ENCODE measurements at places on chromosomes 3 and 15.

DNA sequence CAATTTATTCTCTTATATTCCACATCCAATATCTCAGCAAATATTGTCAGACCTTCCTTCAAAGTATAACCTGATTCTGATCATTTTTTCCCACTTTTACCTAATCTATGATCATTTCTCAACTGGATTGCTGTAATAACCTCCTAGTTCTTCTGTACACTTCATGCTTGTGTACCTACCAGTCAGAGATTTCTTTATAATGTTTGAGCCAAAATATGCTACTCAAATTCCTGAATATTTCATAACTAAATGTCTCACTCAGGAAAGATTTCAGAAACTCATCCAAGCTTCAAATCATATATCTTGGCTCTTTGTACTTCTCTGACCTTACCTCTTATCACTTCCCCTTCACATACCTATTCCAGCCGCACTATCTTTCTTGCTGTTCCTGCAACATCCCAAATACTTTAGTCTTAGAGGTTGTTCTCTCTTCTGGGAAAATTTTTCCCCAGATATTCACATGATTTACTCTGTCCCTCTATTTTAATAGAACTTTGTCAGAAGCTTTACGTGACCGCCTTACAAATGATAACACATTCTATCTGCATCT lies 20.0 kb downstream of the BCHE start:
- DNase-seq: no peak

GRCh38 chr3:65026151-65026550 lies 338.4 kb upstream of the ADAMTS9 start:
- DNase-seq: no peak

GRCh38 chr3:197807969-197808587 lies 17.0 kb downstream of the LRCH3 start:
- DNase-seq: no peak

DNA sequence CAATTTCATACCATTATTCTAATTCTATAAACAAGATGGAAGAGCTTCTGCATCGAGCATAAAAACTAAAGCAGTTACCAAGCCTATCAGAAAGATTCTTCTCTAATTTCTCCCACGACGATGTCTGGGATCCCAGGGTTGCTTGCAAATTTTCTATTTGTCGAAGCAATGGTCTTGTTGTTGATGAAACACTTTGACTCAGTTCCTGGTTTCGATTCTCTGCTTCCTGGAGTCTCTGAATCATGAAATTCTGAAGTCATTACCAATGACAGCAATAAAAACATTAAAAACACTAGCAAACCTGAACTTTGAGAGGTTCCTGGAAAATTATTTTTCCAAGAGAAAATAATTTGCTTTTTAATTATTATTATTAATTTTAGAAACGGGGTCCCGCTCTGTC lies 18.7 kb downstream of the TMF1 start:
- DNase-seq: no peak

GRCh38 chr3:126935756-126936509 lies 47.0 kb upstream of the PLXNA1 start:
- DNase-seq: no peak

DNA sequence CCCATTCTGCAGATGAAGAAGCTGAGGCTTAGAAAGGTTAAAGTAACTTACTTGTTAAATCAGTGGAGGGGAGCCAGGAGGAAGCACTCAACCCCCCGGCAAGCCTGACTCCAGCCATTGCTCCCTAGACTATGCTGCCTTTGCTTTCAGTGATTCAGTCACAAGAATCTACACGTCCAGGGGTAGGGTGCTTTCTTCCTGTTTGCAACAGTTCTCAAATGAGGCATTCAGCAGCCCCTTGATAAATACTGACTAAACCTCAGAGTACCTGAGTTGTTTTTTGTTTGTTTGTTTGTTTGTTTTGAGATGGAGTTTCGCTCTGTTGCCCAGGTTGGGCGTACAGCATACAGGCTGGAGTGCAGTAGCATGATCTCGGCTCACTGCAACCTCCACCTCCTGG lies 28.6 kb downstream of the MAGEF1 start:
- DNase-seq: no peak

DNA sequence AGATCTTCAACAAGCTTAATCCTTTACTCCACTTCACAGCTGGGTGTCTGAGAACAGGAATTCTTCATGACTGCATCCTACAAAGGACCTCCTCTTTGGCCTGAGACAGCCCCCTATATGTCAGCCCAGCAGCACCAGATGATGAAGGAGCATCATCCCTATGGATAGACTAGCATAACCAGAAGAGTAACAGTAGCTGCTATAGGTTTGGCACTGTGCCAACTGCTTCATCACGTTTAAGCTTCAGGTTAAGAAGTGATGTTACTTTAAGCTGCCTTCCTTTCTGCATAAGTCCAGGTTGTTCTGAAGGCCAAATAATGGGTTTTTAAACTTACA lies 50.6 kb downstream of the CMSS1 start:
- no peak for DNase-seq

GRCh38 chr15:90531147-90531546 lies 1.4 kb downstream of the CRTC3 start:
- DNase-seq: no peak

GRCh38 chr3:133892541-133893231 lies 3.0 kb downstream of the RAB6B start:
- no peak for DNase-seq

GRCh38 chr3:25532431-25533162 lies 104.5 kb downstream of the RARB start:
- no peak for DNase-seq

DNA sequence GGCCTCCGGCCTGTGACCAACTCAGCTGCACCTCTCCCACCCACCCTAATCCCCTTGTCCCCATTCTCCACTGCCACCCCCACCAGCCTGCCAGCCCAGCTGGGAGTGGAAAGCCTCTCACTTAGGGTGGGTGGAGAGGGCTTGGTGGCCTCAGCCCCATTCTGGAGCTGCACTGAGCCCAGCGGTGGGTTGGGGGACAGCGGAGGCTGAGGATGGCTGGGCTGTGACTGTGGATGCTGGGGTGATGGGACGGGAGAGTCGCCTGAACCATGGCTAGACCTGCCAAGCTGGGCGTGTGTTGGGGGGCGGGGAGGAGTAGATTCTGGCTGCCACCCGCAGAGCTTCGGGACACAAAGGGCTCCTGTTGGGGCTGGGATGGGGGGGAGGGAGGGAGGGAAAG lies 1.8 kb downstream of the CLCN2 start:
- DNase-seq: no peak

DNA sequence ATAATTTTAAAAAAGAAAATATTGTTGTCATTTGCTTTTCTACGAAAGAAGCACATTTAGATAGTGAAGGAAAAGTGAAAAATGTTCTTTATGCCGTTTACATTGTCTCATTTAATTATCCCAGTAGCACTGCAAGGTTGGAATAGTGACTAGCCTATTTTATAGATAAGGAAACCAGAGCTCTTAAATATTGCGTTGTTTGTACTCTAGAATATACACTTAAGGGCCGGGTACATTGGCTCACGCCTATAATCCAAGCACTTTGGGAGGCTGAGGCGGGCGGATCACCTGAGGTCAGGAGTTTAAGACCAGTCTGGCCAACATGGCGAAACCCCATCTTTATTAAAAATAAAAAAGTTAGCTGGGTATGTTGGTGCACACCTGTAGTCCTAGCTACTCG lies 127.5 kb downstream of the FNDC3B start:
- no peak for DNase-seq

DNA sequence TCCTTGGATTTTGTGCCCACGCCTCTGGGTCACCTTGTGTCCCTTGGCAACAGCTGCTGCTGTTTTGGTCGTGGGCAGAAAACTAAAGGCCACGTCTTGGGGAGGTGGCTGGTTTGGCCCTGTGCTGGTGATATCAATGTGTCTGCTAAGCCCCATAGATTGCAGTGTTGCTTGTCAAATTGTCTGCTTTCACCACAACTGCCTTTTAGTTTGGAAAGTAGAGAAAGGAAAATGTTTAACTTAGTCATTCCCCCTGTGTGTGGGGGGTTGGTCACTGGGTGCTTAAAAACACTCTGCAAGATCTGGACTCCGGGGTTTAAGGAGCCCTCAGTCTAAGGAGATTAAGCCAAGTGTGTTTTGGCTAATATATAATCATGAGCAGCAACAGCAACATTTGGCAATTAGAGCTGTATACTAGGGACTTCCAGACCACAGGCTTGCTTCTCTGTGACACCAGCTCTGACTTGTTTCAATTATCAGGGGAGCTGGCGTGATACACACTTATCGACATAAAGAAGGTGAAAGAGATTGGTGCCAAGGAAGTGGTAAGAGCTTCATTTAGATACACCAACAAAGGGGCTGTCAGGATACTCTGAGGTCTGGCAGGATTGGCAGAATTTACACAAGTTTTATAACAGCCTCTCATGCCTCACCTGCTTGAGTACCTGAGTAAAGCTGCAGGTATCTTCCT lies 3.5 kb downstream of the SMAD3 start:
- no peak for DNase-seq

DNA sequence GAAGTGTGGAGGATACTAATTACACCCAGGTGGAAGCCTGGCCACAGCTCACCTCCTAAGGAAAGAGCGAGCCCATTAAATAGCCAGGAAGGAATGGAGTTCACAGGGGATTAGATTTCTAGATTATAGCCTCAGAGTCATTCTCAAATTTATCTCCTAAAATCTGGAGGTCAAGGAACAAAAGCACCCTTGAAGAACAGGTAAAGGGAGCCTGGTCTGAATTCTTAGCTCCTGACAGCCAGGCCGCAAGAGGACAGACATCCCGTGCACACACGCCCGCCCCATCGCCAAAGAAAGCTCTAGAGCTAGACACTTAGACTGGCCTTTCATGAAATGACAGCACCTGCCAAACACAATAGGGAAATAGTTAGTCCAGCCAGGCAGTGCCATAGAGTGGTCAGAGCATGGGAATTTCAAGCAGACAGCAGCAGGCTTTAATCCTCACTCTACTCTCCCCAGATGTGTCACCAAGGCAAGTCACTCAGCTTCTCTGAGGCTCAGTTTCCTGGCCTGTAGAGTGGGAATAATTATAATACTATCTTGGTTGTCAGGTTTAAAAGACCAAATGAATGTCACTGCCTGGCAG lies 59.2 kb downstream of the LIPC start:
- DNase-seq: no peak

GRCh38 chr3:73787620-73788019 lies 162.9 kb upstream of the PDZRN3 start:
- DNase-seq: no peak

GRCh38 chr3:4322635-4323034 lies 19.5 kb downstream of the SETMAR start:
- DNase-seq: no peak

- no peak for DNase-seq
Measured at GRCh38 chr15:88907111-88907510, 6.1 kb downstream of the MFGE8 start.

DNA sequence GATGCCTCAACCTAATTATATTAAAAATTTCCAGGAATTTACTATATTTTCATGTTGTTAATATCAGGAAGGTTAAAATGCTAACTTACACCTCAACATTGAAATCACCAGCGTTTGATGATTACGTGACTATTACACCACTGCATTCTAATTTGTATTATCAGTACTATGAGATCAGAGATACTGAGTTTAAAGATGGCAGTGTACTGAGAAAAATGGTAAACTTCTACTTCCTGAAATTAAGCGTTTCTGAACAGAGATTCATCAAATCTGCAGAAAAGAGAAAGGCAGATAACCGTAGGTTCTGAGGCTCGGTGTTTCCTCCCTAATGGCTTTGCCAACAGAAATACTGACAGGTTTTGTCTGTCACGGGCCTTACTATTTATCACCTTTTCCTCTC lies 69.9 kb downstream of the CRTC3 start:
- DNase-seq: no peak

DNA sequence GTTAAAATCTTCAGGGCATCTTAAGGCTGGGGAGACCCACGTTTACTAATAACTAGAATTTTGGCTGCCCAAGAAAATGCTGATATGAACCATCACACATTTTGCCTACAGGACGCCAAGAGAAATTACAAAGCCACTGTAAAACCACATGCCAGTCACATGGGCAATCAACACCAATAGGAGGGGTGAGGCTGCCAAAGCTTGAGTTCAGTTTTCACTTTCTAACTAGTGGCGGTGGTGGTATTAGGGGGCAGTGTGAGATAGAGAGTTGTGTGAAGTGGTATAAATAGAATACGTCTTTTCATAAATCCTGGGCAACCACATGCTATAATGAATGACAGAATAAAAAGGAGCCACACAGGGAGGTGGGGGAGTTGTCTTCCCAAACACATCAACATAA lies 147.3 kb downstream of the WNT5A start:
- DNase-seq: no peak

GRCh38 chr15:72936237-72936636 lies 116.0 kb upstream of the NEO1 start:
- no peak for DNase-seq

- DNase-seq: no peak
Measured at GRCh38 chr15:53872410-53872809, 105.8 kb upstream of the UNC13C start.

DNA sequence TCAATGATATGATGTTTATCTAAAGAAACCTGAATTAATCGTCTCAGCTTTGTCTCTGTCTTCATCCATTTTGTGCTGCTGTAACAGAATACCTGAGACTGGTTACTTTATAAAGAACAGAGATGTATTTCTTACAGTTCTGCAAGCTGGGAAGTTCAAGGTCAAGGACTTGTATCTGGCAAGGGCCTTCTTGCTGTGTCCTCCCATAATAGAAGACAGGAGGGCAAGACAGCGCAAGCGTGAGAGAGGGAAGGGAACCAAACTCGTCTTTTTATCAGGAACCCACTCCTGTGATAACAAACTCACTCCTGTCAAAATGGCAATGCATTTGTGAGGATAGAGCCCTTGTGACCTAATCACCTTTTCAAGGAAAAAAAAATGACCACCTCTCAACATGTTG lies 131.5 kb downstream of the GHSR start:
- no peak for DNase-seq

DNA sequence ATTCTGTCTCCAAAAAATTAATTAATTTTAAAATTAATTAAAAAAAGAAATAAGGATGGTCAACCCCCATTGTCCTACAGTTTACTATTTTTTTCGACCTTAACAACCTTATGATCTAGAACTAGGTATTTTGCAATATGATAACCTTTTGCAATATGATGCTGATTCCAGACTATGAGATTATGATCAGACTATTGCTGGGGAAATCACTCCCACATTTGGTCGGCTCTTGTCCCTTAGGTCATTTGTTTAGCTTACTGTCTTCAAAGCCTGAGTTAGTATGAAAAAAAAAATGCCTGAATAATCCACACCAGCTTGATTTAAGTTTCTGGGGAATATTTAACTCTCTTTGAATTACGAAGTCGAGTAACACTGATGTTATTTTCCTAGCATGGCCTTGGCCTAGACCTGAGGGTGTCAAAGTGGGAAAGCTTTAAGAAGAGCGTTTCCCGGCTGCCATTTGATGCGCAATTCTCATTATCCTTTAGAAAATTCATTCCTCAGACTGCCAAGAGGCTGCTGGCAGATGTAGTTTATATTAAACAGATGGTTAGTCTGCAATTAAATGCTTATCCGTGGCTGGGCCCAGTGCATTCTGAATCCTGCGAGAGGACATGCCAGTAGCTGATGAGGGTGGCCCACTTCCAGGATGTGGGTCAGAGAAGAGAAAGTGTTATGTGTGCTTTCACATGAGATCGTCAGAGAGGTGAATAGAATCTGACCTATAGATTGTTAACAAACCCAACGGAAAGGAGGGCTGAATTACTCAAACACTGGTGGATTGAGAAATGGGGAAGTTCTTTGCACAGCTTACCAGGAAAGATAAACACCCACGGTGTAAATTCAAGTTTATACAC lies 496.0 kb upstream of the THBS1 start:
- no peak for DNase-seq

- DNase-seq: no peak
Measured at GRCh38 chr3:132847849-132848625, 125.8 kb upstream of the NPHP3 start.

Data from activated T-helper 1 cell treated with Interleukin-2 at 50 U/mL for 16 hours (primary cell).